ENCODE measurements at places on chromosomes 1 and 21. TPM values are rescaled to one million over a fixed set of nuclear protein-coding genes. Genes with fewer than 3 reads are reported as not detected.

Gene SLC25A34
- 0.88 TPM for total RNA-seq

Gene SHE
- not detected for total RNA-seq

Gene BOLA1
- 28.6 TPM for total RNA-seq

Gene TMPRSS15
- total RNA-seq = not detected

Gene IL20
- total RNA-seq = not detected

Gene S100A9
- not detected for total RNA-seq

Gene DCDC2B
- total RNA-seq = not detected

Gene TTC39A
- total RNA-seq = not detected

Gene GBP1
- total RNA-seq = 106 TPM

Gene RAB42
- not detected for total RNA-seq

Gene DENND2D
- total RNA-seq = 187 TPM

Gene BSND
- total RNA-seq = 0.12 TPM

Gene COPA
- 138 TPM for total RNA-seq
